ENCODE measurements at places on chromosomes 3 and 15.
A peak's percentile ranks its signal among the peaks of the same experiment; 100 is the strongest.

GRCh38 chr15:27939246-27939645 lies 159.9 kb downstream of the OCA2 start:
- no peak for DNase-seq

DNA sequence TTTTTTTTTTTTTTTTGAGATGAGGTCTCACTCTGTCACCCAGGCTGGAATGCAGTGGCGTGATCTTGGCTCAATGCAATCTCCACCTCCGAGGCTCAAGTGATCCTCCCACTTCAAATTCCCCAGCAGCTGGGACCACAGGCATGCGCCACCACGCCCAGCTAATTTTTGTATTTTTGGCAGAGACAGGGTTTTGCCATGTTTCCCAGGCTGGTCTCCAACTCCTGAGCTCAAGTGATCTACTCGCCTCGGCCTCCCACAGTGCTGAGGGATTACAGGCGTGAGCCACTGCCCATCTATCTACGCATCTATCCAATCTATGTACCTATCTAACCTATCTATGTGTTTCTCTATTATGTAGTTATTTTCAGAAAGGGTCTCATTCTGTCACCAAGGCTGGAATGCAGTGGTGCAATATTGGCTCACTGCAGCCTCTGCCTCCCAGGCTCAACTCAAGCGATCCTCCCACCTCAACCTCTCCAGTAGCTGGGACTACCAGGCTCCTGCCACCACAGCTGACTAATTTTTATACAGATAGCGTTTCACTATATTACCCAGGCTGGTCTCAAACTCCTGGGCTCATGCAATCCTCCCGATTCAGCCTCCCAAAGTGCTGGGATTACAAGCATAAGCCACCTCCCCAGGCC lies 20.2 kb upstream of the GPX1 start:
- no peak for DNase-seq

- DNase-seq = no peak
Observed at GRCh38 chr3:11626084-11626463, 17.6 kb downstream of the VGLL4 start.

- DNase-seq = peak; percentile 27
Observed at GRCh38 chr3:170189398-170190256, 8.1 kb upstream of the PHC3 start.

DNA sequence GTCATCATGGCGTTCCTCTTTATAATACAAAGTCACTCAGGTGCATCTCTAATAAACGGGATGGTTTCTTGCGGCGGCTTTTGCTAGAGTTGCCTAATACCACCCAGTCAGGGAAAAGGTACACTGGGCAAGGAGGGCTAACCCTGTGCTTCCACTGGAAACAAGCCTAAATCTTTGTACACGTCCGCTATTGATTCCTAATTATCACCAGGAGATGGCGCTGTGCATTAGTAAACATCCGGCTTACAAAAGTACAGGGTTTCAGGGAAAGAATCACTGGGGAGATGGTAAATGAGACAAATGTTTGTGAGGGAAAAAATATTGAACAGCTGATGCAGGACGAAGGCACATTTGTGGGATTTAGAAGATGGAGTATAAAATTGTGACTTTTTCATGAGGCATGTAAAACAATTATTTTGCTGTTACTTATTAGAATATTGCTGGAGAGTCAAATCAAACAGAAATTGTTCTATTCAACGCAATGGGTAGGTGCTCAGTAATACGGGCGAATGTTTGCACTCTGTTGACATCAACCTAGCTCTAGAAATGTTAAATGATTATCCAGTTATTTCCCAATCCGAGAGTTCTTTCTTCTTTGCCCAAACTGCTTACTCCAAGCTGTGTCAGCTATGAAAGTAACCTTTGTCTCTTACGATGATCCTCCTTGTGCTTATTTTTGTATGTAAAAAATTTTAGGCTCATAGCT lies 50.6 kb downstream of the GMNC start:
- peak; percentile 5 for DNase-seq

DNA sequence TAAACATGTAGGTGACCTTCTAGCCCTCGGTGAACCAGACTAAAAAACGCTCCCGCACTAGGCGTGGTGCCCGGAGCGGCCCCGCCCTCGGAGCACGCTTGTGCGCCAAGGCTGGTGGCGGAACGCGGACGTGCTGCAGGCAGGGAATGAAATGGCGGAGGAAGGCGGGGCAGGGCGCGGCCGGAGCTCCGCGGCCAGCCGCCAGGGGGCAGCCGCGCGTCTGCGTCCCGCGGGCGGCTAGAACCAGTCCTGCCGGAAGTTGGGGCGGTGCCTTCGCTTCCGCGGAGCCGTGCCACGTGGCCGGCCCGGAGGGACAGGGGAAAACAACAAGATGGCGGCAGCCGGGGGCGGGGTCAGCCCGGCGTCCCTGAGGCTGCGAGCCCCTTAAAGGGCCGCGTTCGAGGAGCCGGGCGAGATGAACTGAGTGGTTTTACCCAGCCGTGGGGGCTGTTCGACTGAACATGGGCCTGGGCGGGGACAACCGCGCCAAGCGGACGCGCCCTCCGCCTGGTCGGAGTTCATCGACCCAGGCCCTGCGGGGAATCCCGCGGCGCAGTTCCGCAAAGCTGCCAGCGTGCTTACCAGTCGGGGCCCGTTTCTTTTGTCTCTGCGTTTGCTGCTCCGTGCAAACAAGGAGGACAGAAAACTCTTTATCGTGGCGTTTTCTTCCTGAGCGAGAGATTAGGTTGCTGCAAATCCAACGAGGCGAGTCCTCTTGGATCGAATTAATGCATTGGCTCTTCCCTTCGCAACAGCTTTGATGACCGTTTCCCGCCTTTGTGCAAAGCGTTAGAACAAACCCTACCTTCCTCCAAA lies 90.9 kb upstream of the CHD2 start:
- peak; percentile 98 for DNase-seq

DNA sequence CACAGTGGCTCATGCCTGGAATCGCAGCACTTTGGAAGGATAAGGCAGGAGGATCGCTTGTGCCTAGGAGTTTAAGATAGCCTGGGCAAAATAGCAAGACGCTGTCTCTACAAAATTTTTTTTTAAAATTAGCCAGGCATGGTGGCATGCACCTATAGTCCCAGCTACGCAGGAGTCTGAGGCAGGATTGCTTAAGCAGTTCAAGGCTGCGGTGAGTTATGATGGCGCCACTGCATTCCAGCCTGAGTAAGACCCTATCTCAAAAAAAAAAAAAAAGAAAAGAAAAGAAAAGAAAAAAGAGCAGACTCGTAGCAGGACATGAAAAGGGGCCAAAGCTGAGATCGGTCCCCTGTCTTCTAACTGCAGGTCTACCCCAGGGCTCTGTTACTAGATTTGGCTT lies 18.9 kb downstream of the SRGAP3 start:
- no peak for DNase-seq

- no peak for DNase-seq
Observed at GRCh38 chr3:3209714-3210113, 30.2 kb upstream of the CRBN start.

DNA sequence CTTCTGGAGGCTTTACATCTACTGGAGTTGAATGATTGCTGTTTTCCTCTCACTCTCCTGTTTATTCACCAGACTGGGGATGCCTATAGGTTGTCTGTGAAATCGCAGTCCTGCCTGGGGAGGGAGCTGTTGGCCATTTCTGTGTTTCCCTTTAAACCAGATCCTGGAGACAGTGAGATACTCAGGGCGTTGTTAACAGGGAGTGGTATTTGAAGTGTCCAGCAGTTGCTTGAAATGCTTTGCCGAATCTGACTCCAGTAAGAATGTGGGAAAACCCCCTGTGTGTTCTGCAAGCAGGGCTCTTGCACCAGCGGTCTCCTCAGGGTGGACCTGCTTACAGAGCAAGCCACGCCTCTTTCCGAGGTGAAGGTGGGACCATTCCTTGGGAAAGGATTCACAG lies 4.3 kb upstream of the LRRK1 start:
- DNase-seq = no peak

DNA sequence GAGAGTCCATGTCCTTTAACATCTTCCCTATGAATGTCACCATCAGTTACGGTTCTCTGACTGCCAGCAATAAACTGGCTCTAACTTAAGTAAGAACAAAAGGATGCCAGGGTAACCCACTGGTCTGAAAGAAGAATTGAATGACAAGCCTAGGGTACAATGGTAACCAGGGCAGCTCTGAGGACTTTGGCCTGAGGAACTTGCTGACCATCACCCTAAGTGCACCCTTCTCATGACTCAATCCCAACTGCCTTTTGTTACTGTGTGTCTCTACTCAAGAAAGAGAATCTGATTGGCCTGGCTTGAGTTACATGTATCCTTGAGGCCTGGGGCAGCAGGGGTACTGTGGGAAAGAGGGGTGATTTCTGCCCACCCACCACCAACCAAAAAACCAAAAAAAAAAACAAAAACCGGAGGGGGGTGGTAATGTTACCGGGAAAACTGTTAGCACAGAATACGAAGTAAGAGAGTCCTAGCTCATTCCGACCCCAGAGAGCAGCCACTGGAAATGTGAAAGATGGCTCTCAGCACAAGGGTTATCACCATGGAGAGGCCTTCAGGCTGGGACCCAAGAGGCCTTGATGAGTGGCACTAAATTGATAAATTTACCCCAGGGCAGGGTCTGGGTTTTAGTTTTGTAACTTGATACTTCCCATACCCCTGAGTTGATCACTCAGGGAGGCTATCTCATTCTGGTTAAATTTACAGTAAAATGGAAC lies 9.3 kb upstream of the SLC28A1 start:
- no peak for DNase-seq

DNA sequence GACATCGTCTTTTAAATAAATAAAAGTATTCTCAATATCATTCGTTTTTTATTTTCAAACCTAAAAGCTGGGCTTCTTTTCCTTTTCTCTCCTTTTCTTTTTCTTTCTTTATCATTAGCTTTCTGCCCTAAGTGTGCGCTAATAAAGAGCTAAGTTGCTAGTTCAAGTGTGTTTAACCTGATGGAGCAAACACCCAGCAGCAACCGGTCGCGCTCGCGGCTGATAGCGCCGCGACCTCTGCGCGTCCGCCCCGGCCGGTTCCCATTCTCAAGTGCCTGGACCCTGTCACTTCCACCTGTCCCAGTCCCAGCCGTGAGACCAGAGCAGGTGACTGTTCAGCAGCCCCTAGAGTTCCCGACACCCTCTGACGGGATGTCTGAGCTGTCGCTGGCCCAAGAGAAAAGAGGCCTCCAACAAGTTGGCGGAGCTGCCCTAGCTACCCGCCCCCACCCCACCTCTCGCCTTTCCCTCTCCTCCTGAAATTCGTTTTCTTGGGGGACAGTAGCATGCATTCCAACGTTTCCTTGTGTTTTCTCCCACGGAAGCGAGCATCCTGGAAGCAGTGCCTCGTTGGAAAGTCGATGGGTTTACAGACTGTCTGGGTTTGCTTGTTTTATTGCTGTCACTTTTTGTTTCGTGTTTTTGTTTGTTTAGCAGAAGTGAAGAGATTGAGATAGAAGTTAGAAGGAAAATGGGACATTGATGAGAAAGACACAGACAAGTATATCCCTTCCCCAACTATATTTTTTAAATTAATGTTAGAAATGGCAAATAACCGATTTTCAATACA lies 3.1 kb upstream of the MECOM start:
- no peak for DNase-seq

- DNase-seq = no peak
Observed at GRCh38 chr3:147404000-147404799, 2.1 kb downstream of the ZIC4 start.

DNA sequence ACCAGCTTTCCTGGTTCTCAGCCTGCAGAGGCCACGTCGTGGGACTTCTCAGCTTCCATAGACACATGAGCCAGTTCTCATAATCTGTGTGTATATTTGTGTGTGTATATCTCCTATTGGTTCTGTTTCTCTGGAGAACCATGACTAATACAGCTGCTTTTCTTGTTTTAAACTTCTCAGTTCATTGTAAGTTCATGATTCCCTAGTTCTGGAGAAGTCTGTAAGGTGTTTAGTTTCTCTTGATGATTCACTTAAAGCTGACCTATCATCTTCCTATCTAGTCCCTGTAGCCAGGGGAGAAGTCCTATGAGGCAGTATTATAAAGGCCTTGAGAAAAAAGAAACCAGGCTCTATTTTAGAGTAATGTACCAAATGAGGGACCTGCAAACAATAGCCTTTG lies 147.7 kb downstream of the RYR3 start:
- no peak for DNase-seq

- no peak for DNase-seq
Observed at GRCh38 chr3:173993299-173993698, 595.8 kb downstream of the NLGN1 start.

- no peak for DNase-seq
Observed at GRCh38 chr3:21390136-21390535, 360.9 kb downstream of the ZNF385D start.

- DNase-seq = no peak
Observed at GRCh38 chr3:102238362-102238761, 196.5 kb upstream of the ZPLD1 start.

GRCh38 chr3:58575971-58576652 lies 1.1 kb downstream of the FAM107A start:
- no peak for DNase-seq

DNA sequence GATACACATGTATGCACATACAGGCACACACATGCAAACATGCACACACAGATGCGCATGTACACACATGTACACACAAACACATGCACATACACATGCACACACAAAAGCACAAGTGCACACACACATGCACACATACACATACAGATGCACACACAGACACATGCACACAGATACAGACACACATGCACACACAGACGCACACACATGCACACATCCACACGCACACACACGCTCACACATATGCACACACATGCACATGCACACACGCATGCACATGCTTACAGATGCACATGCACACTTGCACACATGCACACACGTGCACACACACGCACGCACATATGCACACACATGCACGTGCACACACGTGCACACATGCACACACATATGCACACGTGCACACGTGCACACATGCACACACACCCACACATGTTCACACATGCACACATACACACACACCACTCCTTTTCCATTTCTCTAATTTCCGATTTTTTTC lies 283.8 kb upstream of the FRG2C start:
- no peak for DNase-seq

GRCh38 chr15:25869701-25870100 lies 6.6 kb upstream of the ATP10A start:
- no peak for DNase-seq

- DNase-seq = no peak
Observed at GRCh38 chr15:57035664-57036063, 117.2 kb downstream of the TCF12 start.

GRCh38 chr3:175082631-175083030 lies 223.5 kb downstream of the NAALADL2 start:
- DNase-seq = no peak

DNA sequence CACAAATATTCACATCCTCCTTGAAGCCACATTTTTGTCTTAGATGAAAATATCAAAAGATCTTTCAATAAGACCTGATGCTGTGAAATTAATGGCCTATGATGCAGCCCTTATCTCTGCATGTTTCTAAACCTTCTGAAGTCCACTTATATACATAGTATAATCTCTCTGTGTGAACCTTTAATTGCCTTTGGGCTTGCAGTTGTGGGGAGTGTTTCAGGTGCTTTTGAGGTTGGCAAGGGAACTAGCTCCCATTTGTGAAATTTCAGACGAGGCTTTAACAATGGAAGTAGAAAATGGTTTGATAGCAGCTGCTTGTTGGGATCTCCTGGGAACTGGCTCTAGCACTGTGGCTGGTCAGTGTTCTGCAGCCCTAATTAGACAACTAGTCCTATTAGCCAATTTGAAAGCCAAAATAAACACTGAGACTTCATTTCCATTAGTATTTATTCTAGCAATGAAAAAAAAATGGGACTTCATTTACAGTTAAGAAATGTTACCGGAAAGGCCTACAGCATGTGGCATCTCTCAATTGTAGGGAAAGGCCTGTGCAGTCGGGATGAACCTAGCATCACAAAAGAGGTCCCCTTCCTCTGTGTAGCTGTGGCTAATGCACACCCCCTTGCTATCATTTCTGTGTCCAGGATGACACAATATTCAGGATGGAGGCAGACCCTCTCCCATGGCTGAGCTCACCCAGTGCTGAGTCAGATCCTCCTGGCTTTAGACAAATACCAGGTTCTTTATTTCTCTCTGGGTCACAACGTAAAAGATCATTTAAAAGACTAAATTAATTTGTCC lies 140.7 kb upstream of the TRIM42 start:
- DNase-seq = no peak

Measured in CD14-positive monocyte (primary cell).